IMR-90 (cell line): ENCODE measurements at places on chromosomes 13 and 19. TPM values are rescaled to one million over a fixed set of nuclear protein-coding genes. Genes with fewer than 3 reads are reported as not detected.

VSTM2B gene
- total RNA-seq, result not detected in 2 replicates

ZNF749 gene
- total RNA-seq, result 8.1 and 9.9 TPM in 2 replicates

CLEC4G gene
- total RNA-seq, result not detected in 2 replicates

IGFL2 gene
- not detected in 2 replicates for total RNA-seq

SLC25A41 gene
- not detected in 2 replicates for total RNA-seq

CRB3 gene
- total RNA-seq, result not detected in 2 replicates

MUC16 gene
- not detected in 2 replicates for total RNA-seq

HNRNPM gene
- 75.6 and 90.5 TPM in 2 replicates for total RNA-seq

ANKRD27 gene
- total RNA-seq, result 31.4 and 35.0 TPM in 2 replicates

NXNL1 gene
- total RNA-seq, result not detected in 2 replicates

ZMYM5 gene
- 10.2 and 13.6 TPM in 2 replicates for total RNA-seq

FCAR gene
- not detected in 2 replicates for total RNA-seq

APOC4 gene
- total RNA-seq, result not detected in 2 replicates

CDC16 gene
- 41.6 and 52.8 TPM in 2 replicates for total RNA-seq

NLRP13 gene
- not detected in 2 replicates for total RNA-seq

SOX1 gene
- total RNA-seq, result not detected in 2 replicates

ZNF709 gene
- total RNA-seq, result 3.8 and 4.2 TPM in 2 replicates

MBD3L2 gene
- not detected in 2 replicates for total RNA-seq

PEX11G gene
- total RNA-seq, result 0.72 and 1.1 TPM in 2 replicates

CLDND2 gene
- not detected in 2 replicates for total RNA-seq

CASP14 gene
- not detected in 2 replicates for total RNA-seq

BIVM gene
- total RNA-seq, result 7.2 and 12.2 TPM in 2 replicates

NR1H2 gene
- 34.7 and 37.8 TPM in 2 replicates for total RNA-seq

CABP5 gene
- total RNA-seq, result not detected in 2 replicates

DCLK1 gene
- total RNA-seq, result under 0.01 TPM in 2 replicates

ELSPBP1 gene
- not detected in 2 replicates for total RNA-seq

PTGIR gene
- total RNA-seq, result 0.54 and 0.56 TPM in 2 replicates

LILRB3 gene
- total RNA-seq, result not detected in 2 replicates

IGFL1 gene
- not detected in 2 replicates for total RNA-seq

BAX gene
- 23.3 and 26.1 TPM in 2 replicates for total RNA-seq

F7 gene
- total RNA-seq, result under 0.01 TPM in 1 of 2 replicates, not detected in the other

ZNF69 gene
- total RNA-seq, result 10.8 and 12.0 TPM in 2 replicates

NHLRC3 gene
- total RNA-seq, result 3.0 and 5.6 TPM in 2 replicates

CD33 gene
- total RNA-seq, result not detected in 2 replicates

GTF2F1 gene
- 43.7 and 53.0 TPM in 2 replicates for total RNA-seq

LRFN3 gene
- total RNA-seq, result 0.36 and 0.56 TPM in 2 replicates

IZUMO2 gene
- not detected in 2 replicates for total RNA-seq

GPR12 gene
- not detected in 2 replicates for total RNA-seq

EPN1 gene
- 19.0 and 21.9 TPM in 2 replicates for total RNA-seq

LYL1 gene
- total RNA-seq, result 0.28 and 0.36 TPM in 2 replicates

ZNF468 gene
- total RNA-seq, result 19.2 and 20.1 TPM in 2 replicates

ACTMAP gene
- total RNA-seq, result 0.28 and 0.54 TPM in 2 replicates

SSC5D gene
- total RNA-seq, result 1.4 and 1.7 TPM in 2 replicates

TTYH1 gene
- not detected in 2 replicates for total RNA-seq

TGFBR3L gene
- total RNA-seq, result not detected in 2 replicates

B3GNT8 gene
- under 0.01 and 0.36 TPM in 2 replicates for total RNA-seq

TMEM221 gene
- total RNA-seq, result not detected in 2 replicates

ADAMTS10 gene
- total RNA-seq, result 2.8 and 3.4 TPM in 2 replicates

TRPC4 gene
- total RNA-seq, result 5.2 and 5.3 TPM in 2 replicates

BORA gene
- total RNA-seq, result 12.2 and 13.1 TPM in 2 replicates

OCEL1 gene
- 0.83 and 1.1 TPM in 2 replicates for total RNA-seq

RASGRP4 gene
- total RNA-seq, result not detected in 2 replicates

IL17D gene
- 0.56 and 0.72 TPM in 2 replicates for total RNA-seq

PDX1 gene
- total RNA-seq, result not detected in 2 replicates

ZNF780B gene
- 14.7 and 19.9 TPM in 2 replicates for total RNA-seq

CEBPA gene
- total RNA-seq, result under 0.01 TPM in 1 of 2 replicates, not detected in the other
